SIG-M5 (cell line): ENCODE measurements at places on chromosomes 6 and 20.

- DNase-seq: no peak
Measured at GRCh38 chr20:46893877-46894578, 615 bp upstream of the EYA2 start.

GRCh38 chr20:48060841-48061720, 275.8 kb upstream of the SULF2 start:
- DNase-seq: no peak

GRCh38 chr6:43267619-43268354, 24.5 kb downstream of the TTBK1 start:
- no peak for DNase-seq

DNA sequence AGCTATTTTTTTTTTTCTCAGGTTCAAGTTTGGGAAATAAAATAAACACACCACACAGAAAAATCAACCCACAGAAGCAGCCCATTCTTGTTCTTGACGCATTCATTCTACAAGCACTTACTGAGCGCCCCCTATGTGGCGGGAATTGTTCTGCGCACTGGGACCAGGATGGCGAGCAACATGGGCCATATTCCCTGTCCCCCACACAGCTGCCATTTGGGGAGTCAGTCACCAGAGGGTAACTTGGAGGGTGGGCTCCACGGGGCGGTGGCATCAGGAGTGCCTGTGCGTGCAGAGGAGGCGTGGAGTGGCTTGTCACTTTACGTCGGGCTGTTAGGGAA, 185.0 kb upstream of the PDE10A start:
- no peak for DNase-seq

DNA sequence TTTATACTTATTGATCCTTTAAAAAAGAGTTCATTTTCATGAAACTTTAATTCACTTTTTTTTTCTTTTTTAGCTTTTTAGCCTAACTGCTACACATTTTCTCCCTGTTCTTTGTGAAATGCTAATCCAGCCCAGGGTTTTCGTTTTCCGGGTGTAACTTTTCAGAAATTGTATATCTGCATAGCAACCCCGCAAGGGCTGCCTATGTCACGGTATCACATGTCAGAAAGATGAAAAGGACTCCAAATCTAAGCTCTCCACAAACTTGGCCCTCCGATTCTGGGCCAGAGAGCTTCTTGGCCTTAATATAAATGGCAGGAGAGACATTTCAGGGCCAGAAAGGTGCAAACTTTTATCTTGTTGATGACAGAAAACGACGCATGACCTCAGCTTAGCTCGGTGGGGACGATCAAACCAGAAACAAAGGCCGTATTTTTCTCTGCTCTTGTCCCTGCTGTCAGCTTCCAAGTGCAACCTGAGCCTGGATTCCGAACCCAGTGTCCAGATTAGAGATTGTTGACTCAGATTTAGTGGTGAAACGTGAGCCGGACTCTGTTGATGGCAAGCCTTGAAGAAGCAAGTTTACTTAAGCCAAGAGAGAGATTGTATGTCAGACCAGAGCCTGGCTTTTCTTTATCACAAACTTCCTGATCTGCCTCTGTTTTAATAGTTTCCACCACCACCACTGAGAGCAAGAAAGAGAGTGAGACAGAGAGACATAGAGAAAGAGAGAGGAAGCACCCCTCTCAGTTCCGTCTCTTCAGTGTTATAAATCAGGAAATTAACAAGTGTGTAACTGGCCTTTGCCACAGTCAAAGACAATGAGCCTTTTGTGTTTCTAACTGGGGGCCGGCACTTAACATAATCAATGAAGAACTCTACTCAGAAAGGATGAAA, 157.8 kb downstream of the SCML4 start:
- no peak for DNase-seq

GRCh38 chr20:2544211-2544610, 7.8 kb downstream of the TMC2 start:
- no peak for DNase-seq

DNA sequence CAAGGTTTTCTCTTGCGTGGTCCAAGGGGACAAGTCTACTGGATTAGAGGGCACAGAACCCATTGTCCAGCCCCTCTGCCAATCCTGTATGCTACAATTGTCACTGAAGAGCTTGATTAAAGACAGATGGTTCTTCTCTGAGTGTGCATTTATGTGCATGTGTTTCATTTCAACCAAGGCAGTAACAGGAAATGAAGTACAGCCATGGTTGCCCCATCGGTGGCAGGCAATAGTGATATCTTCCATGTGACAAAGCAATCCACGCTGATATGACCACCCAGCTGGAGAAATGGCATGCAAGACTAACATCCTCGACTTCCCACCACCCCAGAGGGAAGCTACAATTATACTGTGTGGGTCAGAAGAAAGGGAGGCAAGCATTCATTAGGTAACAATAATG, 85.5 kb downstream of the UNC5CL start:
- no peak for DNase-seq

DNA sequence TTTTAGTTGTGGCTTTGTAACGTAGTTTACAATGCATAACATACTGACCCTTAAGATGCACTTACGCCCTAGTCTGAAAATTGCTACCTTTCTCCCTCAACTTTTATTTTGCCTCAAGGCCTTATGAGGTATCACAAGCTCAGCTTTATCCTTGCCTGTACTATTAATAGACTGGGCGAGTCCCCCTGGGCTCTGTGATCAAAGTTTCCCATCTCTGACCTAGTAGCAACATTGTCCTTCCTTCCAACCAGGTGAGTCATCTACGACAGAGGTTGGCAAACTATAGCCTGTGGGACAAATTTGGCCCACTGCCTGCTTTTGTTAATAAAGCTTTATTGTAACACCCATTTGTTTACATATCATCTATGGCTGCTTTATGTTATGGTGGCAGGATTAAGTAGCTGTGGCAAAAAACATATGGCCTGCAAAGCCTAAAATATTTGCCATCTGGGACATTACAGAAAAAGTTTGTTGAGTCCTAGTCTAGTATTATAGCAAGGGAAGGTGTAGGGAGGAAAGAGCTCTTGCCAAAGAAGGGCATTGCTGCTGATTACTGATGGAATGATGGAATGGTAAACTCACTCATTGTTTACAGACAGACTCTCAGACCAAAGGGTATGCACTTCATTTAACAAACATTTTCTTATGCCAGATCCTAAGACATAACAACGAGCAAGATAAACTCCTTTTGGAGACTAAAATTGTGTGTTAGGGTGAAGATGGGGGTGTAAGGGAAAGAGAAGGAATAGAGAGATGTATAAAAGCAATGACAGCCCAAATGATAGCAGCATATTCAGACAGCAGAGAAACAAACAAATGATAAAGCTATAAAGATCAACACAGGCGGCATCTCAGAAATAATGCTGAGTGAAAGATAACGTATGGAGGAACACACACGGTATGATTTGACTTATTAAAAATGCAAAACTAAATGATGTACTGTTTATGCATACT, 74.2 kb downstream of the SLC22A23 start:
- DNase-seq: no peak

- DNase-seq: no peak
Measured at GRCh38 chr6:33607126-33607783, 13.9 kb upstream of the ITPR3 start.

- DNase-seq: peak; percentile 97
Measured at GRCh38 chr6:31558631-31559500, 11.5 kb downstream of the NFKBIL1 start.

DNA sequence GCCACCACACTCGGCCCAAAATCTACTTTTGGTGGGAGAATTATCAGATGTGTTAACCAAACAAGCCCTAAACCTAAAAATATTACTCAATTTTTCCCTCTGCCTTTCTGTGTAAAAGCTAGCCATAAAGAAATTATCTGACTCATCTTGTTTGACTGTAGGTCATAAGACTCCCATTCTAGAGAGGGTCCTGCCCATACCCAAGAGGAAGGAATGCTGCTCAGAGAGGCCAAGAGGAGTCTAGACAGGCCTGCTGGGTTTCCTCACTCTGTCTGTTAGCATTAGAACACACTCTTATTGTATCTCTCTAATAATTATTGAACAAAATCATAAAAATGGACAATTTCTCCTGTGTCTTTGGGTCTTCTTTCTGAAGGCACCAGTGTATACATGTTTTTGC, 26.1 kb downstream of the C6orf141 start:
- DNase-seq: no peak

DNA sequence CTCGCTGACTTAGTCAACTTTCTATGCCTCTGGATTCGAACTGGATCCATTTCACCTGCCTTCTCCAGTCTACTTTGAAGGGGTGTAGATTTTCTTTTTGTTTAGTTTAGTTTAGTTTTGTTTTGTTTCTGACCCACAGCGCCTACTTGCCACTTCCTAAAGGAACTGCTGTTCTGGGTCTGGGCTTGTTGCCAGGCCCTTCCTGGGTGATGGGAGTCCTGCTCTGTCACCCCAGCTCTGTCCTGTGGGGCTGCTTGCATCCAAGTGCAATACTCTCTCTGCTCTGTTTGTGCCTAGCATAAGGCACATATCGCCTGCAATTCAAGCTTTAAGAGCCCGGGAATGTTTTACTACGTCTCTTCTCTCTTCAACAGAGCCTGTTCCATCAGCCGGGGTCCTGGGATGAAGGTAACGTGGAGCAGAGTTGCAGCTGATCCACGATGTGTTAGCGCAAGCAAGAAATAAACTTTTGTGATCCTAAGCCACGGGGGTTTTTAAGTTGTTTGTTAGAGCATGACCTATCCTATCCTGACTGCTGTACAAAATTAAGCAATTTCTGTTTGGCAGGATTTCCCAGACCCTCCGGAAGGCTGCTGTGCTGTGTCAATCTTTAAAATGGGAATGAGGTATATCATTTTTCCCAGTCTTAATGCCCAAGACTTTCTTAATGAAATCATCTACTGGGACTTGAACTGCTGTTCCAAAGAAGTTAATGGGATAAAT, 30.9 kb upstream of the TAGAP start:
- no peak for DNase-seq

DNA sequence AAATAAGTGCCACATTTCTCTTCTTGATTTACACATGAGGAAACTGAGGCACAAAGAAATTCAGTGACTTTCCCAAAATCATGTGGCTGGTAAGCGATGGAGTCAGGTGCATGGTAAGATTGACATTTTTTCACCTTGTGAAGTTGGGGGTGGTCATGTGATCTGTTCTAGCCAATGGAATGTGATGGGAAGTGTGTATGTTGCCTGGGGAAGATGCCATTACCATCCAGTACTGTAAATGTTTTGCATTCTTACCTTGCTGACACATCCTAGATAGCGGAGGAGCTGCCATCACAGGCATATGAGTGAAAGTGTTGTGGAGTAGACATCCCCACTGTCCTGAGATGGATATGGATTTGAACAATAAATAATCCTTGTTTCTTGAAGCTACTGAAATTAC, 499.6 kb upstream of the SULF2 start:
- no peak for DNase-seq
